Left colon (tissue), 2 donors: ENCODE measurements at places on chromosomes 2 and 18. TPM values are rescaled to one million over a fixed set of nuclear protein-coding genes. Genes with fewer than 3 reads are reported as not detected.

DNA sequence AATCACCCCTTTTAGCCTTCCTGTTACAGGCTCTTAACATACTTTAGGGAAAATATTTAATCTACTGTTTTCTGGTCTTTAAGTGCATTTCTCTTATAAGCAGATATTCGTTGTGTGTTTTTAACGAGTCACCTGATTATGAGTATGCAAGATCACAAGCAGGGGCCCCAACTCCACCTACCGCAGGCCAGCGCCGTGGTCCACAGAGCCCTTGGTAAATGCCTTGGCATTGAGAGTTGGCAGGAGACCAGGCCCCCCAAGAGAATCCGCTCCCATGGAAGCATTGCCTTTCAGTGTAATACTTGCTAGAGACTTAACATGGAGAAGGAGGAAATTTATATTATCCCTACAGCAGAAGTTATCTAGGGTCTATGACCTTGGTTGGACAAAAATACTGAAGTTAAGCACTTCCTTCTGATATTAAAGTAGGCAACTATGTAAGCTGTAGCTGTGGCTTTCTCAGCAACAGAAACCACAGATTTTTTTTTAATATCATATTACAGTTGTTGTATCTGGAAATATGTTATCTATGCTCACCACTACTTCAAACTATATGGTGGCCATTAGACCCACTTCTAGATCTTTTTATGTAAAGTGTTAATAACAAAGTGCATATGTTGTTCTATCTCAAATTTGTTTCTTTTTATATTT lies 241.8 kb upstream of the MGAT5 start:
- DNase-seq, result no peak

DNA sequence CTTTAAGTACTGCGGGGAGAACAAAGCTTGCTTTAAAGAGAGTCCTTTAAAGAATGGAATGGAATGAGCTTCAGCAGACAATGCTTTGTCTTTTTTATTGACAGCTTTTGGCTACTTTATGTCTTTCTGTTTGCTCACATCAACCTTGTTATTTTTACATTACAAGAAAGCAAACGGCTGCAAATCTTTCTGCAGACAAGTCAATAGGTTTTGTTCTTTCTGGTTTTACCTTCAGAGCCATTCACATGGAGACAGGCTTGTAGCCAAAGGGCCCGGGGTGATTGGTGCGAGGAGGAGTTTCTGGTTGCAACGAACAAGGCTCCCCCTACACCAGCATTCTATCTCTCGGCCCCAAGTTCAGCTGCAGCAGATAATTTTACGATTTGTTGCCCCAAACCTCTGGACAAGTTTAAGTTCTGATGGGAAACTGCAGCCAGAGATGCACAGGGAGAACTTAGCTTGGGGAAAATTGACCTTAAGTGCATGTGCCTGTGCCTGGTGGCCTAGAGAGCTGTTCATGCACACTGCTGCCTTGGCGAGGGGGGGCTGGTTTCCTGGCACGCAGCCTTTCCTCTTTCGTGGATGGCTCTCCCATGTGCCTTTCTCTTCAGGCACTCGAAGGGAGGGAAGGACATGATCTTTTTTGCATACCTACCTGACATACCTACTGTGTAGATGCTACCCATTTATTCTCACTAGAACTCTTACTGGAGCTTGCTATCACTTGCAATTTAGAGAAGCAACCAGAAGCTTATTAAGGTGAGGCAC lies 543.2 kb downstream of the DCDC2C start:
- no peak for DNase-seq

The ANKAR gene
- 7.6 TPM for total RNA-seq

The TUBA3E gene
- total RNA-seq, result not detected

The CGREF1 gene
- 0.53 TPM for total RNA-seq

GRCh38 chr2:120262761-120263428 lies 10.2 kb downstream of the RALB start:
- no peak for DNase-seq

GRCh38 chr2:178072383-178073301 lies at the start of gene PDE11A:
Gene PDE11A (minus strand): TSS chr2:178072777. CDS start chr2:178072437, 340 bp downstream.
- peak; percentile 95 for DNase-seq

The DNAH7 gene
- 2.6 TPM for total RNA-seq

The PSMA8 gene
- not detected for total RNA-seq

- no peak for DNase-seq
Observed at GRCh38 chr2:113078350-113078839, 10.6 kb downstream of the IL1F10 start.

DNA sequence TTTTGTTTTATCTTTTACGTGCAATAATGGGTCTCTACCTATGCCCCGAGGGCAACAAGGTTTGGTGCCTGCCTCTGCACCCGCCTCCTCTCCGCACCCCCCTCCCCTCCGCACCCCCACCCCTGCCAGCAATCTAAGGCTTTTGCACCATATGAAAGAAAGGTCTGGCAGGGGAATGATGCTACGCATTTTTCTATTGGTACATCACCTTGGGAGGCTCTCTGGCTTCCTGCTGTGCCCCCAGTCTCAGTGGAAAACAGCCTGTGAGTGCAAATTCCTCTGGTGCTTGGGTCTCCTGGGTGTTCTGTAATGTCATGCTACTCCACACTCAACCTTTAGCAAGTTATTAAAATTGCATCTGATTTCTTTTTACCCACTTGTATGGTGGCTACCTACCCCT lies 161.3 kb upstream of the SMAD7 start:
- no peak for DNase-seq

GRCh38 chr18:49814147-49814499 lies 790 bp upstream of the ACAA2 start:
- no peak for DNase-seq

GRCh38 chr2:160613466-160614153 lies 120.0 kb upstream of the RBMS1 start:
- no peak for DNase-seq

DNA sequence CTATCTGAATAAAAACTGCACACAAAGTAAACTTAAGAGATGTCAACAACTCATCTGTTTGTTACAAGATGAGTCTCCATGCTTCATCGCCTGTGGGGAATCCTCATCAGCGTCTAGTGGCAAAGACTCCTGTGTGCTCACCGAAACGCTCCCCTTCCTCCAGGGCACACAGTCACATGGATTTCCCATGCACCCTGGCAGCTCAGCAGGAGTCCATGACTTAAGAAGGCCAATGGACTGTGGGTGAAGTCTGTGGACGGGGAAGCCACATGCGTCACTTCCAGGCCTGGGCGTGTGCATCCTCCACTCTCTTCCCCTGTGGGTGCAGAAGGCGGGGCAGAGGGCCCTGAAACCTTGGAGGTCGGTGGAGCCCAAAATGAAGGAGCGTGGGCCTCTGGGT lies 41.1 kb downstream of the ID2 start:
- no peak for DNase-seq

DNA sequence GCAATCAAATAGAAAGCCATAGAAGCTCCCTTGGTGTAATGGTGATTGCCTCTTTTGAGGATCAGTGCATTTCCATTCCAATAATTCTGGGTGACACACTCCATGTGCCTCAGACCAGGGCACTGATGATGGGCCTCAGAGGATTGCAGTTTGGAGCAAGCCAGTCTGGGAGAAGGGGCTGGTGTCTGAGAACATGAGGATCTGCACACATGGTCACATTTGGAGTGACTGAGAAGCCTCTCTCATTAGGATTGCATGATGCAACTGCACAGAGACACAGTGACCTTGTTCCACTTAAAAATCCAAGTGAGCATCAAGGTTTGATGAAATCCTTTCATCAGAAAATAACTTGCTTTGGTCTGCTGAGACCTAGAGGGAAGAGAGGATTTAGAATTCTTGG lies 216.4 kb downstream of the ANKRD30B start:
- DNase-seq, result no peak

GRCh38 chr2:66827851-66828250 lies 392.9 kb downstream of the MEIS1 start:
- DNase-seq, result no peak

DNA sequence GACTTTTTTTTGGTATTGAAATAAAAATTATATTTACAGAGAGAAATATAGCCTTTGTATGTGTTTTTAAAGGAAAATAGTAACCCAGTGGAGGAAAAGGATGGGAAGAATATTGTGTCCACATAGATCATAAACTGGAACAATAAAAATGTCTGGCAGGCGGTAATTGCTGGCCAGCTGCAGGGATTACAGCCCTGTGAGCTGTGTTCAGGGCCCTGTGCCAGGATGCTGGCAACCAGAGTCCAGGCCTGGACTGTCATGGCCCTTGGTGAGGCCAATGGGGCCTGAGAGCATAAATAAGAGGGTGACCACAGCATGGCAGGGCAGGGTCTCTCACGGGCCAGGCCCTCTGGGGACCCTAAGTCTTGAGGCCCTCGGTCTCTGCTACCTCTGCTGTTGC lies 171.2 kb downstream of the ACOXL start:
- DNase-seq, result peak; percentile 83

DNA sequence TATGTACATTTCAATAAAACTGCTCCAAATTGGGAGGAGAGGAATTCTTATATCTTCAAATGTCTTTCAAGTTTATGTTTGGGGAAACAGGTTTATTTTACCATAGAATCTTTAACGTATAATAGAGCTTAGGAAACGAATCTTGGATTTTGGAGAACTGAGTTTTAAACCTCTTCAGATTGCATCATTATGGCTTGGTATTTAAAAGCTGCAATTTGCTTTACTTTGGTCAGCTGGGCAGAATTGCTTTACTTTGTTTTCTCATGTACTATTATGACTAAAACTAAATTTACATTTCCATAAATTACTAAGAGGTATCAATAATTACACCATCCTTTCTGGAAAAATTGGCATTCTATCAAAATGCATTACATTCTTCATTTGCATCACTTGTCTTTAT lies 54.6 kb downstream of the BAZ2B start:
- no peak for DNase-seq

- peak; percentile 50 for DNase-seq
Observed at GRCh38 chr2:169767243-169767888, 31.3 kb upstream of the SSB start.

The DNER gene
- total RNA-seq, result 1.3 TPM

GRCh38 chr18:62690236-62690815 lies 25.0 kb upstream of the PHLPP1 start:
- DNase-seq, result no peak

GRCh38 chr2:232310121-232310520 lies 68.4 kb upstream of the ALPP start:
- no peak for DNase-seq

The GALNT3 gene
- total RNA-seq, result 96.3 TPM

The RNASEH1 gene
- total RNA-seq, result 14.4 TPM
